ENCODE measurements at places on chromosomes 6 and 20.

DNA sequence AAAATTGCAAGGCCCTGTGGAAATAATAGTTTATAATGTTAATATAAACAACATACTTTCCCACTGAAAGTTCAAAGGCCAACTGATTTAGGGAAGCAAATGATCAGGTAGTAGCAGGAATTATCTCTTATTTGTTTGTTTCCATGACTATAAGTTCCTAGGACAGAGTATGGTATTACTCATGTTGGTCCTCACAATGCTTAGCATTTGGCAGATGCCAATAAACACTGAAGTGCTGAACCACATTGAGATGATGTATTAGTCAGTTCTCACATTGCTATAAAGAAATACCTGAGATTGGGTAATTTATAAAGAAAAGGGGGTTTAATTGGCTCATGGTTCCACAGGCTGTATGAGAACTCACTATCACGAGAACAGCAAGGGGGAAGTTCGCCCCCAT, 129.6 kb upstream of the NUP153 start:
- no peak for DNase-seq

- DNase-seq = no peak
Observed at GRCh38 chr6:17475606-17476244, 82.3 kb downstream of the CAP2 start.

GRCh38 chr6:35599761-35600658, 87.3 kb upstream of the TULP1 start:
- DNase-seq = no peak

- DNase-seq = no peak
Observed at GRCh38 chr20:11117808-11118528, 444.2 kb upstream of the JAG1 start.

DNA sequence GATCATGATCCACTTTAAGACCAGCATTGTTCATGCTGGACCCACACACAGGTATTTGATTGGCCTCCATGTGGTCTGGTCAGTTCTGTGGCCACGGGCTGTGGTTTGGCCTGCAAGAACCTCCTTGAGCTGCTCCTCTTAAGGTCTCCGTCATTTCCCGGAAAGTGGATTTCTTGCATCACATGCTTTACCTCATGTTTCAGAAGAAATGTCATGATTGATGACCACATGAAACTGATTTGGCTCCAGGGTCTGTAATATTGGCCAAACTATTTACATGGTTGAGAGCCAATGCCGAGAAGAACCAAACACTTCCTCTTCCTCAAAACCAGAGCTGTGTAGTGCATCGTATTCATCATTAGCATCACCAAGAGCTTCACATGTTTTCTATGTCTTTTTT, 13.2 kb upstream of the RSPH3 start:
- no peak for DNase-seq

GRCh38 chr20:49324306-49324705, 46.4 kb upstream of the ZNFX1 start:
- no peak for DNase-seq

DNA sequence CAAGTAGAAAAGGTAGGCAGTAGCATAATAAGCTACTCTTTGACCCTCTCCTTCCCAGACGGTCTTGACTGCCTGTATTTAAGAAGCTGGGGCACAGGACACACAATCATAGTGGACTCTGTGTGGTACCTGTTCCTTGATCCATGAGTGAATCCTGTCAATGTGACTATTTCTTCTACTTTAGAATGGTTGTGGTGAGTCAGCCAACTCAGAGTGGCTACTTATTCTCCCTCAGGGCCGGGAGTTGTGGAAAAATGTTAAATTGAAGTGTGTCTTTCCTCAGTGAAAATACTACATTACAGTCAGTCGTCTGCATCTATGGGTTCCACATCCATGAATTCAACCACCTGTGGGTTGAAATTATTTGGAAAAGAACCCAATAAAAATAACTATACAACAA, 30.8 kb upstream of the PREP start:
- DNase-seq = no peak

DNA sequence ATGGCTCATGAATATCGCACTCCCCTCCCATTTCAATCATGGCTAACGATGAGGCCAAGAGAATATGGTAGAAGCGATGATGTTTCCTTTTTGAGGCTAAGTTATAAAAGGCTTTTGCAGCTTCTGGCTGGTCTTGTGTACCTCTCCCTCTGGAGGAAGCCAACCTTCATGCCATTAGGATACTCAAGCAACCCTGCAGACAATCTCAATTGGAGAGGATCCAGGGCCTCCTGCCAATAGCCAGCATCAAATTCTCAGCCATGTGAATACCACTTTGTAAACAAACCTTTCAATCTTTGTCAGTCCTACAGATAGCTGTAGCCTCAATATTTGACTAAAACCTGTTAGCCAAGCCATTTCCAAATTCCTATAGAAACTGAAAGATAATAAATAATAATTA, 738.4 kb downstream of the KIF16B start:
- DNase-seq = no peak

DNA sequence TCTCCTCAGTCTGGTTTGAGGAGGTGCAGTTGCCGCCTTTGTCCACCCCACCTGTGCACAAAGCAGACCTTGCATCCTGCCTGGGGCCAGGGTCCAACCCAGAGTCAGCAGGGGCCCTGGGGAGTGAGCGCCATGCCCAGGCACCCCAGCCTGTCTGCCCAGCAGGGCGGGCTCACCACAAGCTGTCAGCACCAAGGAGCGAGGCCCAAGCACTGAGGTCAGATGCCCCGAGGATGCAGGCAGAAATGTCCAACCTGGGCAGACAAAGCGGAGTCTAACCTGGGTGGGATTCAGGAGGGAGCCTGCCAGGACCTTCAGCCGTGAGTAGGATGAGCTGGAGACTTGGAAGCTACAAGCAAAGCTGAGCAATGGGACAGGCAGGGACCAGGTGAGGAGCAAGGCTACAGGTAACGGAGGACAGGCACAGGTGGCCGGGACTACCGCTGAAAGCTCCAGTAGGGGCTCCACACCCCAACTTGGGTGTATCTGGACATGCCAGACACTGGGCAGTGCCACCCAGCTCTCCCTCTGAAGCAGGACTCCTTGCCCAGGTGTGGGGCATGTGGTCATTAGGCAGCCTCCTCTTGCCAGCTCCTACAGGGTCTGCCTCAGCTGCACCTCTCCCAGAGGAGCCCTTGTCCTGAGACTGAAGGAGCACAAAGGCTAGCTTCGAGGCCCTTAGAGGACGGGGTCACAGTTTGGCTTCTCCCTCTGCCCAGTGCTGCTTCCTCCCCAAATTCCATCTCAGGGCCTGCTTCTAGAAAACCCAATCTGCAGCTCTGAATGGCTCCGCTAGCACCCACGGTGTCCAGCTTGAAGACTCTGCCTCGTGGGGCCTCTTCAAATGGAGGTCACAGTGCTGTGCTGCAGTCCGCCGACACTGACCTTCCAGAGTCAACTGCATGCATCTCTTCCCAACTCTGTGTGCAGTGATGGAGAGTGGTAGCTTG, 210.6 kb upstream of the CDYL start:
- DNase-seq = no peak

DNA sequence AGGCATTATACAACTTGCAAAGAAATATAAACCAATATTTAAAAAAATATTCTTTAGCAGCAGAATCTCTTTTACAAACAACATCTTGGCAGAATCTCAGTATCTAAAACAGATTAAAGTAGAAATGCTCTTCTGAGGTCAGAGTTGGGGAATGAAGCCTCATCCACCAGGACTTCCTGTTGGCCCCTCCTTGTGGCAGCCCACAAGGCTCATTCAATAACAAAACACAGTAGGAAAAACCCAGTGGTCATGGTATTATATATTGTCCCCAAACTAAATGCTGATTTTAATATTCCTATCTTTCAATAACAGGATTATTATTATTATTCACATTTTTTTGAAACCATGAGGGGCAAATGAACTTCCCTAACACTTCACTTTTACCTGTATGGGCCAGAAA, 368.6 kb downstream of the BTBD9 start:
- DNase-seq = no peak

GRCh38 chr6:139316622-139317317, 25.0 kb upstream of the TXLNB start:
- DNase-seq = no peak

DNA sequence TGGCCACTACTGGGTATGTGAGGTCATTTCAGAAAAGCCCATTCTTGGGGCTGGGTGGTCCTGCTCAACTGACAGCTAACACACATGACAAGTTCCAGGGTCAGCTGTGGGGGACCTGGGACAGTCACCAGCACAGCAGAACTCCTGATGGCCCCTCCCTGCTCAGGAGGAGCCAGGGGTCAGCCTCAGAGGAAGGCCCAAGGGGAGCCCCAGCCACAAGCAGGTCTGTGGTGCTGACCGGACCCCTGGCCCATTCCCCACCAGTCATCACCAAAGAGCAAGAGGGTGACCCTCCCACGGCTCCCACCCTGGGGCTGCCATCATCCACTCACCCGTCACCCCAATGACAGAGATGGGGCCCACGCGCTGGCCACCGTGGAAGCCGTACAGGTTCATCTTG, 18.0 kb downstream of the CYP21A2 start:
- no peak for DNase-seq

- DNase-seq = peak; percentile 39
Observed at GRCh38 chr20:38751360-38751976, 3.2 kb downstream of the ACTR5 start.

- DNase-seq = no peak
Observed at GRCh38 chr6:19665613-19665909, 171.6 kb upstream of the ID4 start.

DNA sequence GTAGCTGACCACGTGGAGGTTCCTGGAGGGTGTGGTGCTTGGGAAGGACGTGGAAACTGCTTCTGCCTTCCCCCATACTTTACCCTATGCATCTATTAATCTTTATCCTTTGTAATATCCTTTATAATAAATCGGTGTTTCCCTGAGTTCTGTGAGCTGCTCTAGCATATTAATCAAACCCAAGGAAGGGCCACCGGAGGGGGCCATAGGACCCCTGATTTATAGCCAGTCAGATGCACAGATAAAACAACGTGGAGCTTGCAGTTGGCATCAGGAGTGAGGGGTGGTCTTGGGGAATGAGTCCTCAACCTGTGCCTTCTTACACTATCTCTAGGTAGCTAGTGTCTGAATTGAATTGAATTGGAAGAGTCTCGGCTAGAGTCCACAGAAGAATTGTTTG, 36.5 kb upstream of the TFAP2A start:
- no peak for DNase-seq

DNA sequence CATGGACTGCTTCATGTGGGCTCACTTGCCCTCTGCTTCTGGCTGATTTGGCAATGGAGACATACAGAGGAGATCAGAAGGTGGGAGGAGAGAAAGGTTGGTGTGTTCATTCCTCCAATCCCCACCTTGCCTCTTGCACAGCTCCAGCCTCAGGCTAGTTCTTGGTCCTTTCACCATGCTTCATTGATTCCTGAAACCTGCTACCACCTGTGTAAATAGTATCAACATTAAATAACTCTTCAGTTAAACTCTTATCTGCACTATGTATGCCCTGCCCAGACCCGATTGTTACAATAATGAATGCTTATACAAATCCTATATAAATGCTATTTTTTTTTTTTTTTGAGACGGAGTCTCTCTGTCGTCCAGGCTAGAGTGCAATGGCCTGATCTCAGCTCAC, 174.5 kb downstream of the CD83 start:
- no peak for DNase-seq

DNA sequence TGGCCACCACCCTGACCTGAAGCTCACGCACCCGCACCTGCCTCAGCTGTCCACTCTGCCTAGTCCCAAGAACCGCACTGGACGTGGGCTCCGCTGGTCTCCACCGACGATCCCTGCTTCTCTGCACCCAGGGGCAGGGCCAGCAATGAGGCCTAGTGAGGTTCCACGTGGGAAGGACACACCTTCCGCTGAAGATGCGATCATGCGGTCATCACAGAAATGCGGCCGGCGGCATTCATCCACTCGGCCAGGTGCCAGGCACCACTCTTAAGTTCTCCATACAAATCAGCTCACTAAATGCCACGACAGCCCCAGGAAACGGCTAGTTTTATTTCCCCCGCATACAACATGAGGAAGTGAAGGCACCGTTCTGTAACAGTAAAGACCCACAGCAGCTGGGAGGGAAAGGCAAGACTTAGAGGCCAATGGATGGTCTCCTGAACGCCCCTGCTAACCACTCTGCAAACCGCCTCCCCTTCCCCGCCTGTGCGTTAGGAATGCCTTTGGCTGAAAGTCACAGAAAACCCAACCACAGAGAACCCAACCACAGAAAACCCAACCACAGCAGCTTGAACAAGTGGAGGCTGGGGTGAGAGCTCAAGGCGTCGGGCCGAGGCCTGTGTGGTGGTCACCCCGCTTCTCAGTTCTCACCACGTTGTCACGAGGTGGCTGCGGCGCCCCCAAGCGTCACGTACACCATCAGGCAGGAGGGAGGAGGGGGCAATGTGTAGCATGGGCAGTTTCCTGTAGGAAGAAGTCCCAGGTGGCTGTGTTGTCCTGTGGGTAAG, 204.4 kb downstream of the TAF4 start:
- DNase-seq = no peak

DNA sequence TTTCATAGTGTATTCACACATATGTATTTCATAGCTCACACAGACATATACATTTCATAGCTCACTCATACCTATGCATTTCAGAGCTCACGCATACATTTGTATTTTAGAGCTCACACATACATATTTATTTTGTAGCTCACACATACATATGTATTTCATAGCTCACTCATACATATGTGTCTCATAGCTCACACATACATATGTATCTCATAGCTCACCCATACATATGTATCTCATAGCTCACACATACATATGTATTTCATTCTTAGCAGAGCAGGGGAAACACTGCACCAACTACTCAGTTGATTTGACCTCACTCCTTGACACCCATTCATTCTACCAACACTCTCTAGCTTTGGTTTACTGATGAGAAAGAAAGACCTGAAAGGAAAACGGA, 713.6 kb downstream of the QKI start:
- DNase-seq = no peak

DNA sequence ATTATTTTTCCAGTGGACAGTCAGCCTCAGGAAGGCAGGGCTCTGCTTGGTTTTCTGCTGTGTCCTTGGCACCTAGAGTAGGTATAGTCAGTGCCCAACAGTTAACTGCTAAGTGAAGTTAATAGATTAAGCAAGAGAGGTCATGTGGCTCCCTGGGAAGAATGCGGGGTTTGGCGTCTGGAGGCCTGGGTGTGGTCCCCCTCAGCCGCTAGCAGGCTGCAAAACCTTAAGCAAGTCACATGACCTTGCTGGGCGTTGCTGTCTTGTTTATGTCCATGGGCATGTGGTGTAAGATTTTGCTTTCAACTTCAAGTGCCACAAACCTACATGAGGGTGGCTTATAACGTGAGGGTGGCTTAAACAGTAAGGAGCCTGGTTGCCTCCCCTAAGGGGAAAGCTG, 75.5 kb upstream of the SCP2D1 start:
- no peak for DNase-seq

- no peak for DNase-seq
Observed at GRCh38 chr6:26354162-26354561, 10.8 kb upstream of the BTN3A2 start.

DNA sequence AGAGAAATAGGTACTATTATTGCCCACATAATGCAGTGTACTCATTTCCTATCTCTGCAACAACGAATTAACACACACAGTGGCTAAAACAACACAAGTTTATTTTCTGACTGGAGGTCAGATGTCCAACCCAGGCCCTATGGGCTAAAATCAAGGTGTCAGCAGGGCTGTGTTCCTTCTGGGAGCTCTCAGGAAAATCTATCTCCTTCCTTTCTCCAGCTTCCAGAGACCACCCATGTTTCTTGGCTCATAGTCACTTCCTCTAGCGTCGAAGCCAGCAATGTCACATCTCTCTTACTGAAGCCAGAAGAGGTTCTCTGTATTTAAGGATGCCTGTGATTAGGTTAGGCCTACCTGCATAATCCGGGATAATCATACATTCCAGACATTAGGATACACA, 60.9 kb upstream of the TOP1 start:
- no peak for DNase-seq

- DNase-seq = peak; percentile 31
Observed at GRCh38 chr6:159692303-159693127, 526 bp downstream of the SOD2 start.
